Small intestine (tissue), 16 donors: ENCODE measurements at places on chromosomes 11 and 22.

- no peak for DNase-seq
Observed at GRCh38 chr11:78878631-78879030, 304.0 kb upstream of the NARS2 start.

GRCh38 chr11:85823816-85824215, 12.9 kb upstream of the SYTL2 start:
- peak; percentile 67 for DNase-seq

DNA sequence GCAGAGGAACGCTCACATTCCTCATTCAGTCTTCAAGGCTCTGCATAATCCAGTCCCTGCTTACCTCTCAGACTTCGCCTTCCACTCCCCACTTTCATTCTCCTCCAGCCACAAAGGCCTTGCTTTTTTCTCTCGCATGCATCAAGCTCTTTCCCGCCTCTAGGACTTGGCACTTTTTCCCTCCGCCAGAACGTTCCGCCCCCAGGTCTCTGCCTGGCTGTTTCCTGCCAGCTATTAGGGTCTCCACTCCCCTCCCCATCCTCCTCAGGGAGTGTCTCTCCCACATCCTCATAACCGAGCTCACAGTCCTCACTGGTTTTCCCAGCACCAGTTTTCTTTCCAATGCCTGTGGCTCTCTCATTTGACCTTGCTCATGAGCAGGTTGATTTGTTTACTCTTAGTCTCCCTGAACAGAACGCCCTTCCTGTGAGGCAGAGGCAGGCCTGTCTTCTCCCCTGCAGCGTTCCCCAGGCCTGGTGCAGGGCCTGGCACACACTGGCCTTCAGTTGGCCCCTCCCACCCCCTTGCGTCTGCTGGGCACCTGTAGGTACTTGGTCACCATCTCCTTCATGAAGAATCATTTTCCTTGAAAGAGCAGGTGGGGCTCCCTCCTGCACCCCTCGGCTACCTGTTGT, 75.2 kb downstream of the RTL6 start:
- peak; percentile 24 for DNase-seq

DNA sequence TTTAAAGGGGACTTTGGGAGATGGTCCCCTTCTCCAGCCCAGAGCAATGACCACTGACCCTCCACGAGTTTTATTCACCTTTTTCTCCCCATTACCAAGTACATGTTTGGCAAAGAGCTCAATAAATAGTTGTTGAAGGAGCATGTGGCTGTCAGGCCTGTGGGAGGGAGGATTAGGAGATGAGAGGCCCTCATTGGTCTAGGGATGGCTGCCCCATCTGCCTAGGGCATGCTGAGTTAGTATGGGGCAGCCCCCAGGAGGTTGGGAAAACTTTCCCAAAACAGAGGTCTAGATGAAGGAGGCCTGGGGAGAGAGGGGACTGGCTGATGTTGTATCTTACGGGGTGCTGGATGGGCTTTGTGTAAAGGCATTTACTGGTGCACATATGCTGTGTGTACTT, 10.6 kb downstream of the MAFF start:
- no peak for DNase-seq

DNA sequence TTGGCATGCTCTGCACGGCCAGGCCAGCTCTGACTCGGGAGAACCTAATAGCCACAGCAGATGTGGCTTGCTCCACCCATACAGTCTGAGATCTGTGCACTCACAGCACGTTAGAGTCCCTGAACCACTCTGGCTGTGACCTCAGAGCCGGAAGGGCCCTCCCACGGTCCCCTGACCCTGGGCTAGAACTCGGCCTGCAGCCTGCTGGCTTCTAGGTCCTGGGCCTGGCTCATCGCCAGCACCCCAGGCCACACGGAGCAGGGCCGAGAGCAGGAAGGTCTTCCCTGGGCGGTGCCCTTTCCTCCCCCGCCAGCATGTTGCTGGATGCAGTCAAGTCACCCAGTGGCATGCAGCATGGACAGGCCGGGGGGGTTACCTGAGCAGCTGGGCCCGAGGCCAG, 35.3 kb upstream of the TTLL12 start:
- DNase-seq = no peak

- DNase-seq = no peak
Observed at GRCh38 chr22:27982106-27982505, 63.0 kb upstream of the PITPNB start.

- DNase-seq = no peak
Observed at GRCh38 chr11:97729546-97730272, 1291.0 kb upstream of the CNTN5 start.

- DNase-seq = no peak
Observed at GRCh38 chr22:49713003-49713402, 114.7 kb downstream of the BRD1 start.

- no peak for DNase-seq
Observed at GRCh38 chr11:95070471-95070870, 3.8 kb downstream of the SRSF8 start.

DNA sequence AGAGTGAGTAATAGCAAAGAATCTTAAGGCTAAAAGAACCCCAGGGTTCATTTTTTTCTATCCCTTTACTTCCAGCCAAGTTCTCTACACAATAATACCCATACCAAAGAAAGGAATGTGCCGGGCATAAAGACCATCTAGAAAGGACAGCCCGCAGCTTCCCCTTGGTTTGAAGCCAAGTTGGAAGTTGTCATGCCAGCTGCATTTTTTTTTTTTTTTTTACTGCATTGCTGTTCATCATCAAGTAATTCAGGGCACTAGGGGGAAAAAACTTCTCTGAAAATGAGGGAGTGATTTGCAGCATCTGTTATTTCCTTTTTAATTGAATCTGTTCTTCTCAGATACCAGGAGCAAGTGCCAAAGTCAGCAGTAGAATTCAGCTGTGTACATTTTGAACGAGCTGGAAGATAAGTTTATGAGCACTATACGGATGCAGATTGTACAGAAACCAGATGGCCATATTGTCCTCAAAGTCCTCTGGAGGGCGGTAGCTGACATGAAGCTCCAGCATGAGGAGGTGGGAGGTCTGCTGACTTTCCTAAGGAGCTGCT, 56.4 kb downstream of the UBASH3B start:
- DNase-seq = peak; percentile 11

DNA sequence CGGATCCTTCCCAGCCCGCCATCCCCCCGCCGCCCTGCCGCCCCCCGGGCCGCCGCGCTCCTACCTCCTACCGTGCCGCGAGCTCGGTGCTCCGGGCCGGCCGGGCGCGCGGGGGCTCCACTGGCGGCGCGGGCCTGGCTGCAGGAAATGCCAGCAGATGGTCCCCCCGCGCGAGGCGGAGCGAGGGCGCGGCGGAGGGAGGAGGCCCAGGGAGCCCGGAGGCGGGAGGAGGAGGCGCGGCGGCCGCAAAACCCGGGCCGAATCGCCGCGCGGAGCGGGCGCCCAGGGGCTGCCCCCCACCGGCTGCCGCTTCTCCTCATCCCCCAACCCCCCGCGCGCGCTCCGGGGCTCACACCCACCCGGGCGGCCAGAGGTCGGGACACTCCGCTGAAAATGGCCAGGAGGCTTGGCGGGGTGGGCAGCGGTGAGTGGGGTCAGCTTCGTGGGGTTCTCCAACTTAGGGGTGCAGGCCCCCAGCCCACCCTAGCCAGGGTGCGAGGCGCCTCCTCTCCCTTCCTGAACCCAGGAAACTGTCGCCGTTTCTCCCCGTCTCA, at the start of gene OSBPL5:
TSS of gene OSBPL5 (minus strand) at position 159 of the 554 bp plus-strand sequence. CDS start 36,162 bp downstream, outside the sequence.
- peak; percentile 51 for DNase-seq

- no peak for DNase-seq
Observed at GRCh38 chr11:62496676-62497075, 49.9 kb downstream of the AHNAK start.

GRCh38 chr22:19974268-19974861, 32.7 kb upstream of the TXNRD2 start:
- peak; percentile 50 for DNase-seq

- DNase-seq = no peak
Observed at GRCh38 chr11:118306556-118306955, 2.0 kb downstream of the CD3E start.

DNA sequence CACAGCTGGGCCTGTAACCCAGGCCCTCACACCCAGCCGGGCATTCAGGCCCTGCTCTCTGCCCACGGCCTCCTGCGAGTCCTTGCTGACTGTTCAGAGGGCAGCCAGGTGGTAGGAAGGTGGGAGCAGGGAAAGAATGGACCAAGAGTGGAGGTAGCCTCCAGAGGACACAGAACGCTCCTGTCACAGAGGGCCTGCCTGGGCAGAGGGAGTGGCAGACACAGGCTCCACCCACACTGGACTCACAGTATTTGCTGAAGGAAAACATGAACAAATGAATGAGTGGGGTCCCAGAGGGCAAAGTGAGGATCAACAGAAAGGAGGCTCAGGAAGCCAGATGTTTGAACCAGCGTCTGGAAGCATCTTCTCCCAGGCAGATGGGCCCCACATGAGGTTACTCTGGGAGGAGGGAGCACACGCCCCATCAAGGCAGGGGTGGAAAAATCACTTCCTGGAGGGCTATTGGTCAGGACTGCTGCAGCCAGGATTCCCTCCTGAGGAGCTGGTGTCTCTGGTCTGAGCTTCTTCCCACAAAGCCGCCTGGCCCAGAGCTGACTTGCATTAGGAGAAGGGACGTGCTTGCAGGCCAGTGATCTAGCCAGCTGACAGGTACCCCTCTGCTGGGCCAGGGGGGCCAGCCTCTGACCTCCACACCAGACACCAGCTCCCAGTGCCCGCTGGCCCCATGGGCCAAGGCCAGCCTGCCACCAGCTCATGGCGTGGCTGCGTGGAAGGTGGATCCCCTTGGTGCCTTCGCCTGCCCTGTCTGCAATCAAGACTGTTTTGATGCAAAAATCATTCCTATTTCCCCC, 84.0 kb downstream of the THAP12 start:
- no peak for DNase-seq

DNA sequence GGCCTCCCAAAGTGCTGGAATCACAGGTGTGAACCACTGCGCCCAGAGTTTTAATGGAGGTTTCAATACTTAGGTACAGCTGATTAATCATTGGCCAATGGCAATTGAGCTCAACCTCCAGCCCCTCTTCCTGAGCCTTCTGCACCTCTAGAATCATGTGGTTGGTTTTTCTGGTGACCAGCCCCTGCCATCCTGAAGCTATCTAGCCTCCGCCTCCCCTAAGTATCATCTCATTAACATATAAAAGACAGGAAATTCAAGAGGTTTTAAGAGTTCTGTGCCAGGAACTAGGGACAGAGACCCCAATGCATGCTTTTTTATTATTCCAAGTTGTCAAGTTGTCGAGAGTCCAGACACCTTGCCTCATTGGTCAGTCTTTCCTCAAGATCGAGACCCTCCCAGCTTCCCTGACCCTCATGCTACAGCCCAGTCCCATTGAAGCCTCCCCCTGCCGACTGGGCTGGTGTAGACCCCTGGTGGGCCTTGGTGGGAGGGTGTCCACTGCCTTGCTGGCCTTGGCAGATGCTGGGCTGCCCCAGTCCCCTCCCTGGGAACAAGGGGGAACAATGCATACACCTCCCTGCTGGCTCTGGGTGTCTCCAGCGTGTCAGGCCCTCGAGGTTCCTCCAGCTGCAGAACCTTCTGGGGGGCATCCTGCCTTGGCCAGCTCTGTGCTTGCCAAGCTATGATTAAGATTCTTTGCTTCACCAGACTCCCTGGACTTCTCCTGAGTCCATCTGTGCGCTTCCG, 148.0 kb downstream of the CTTN start:
- no peak for DNase-seq

DNA sequence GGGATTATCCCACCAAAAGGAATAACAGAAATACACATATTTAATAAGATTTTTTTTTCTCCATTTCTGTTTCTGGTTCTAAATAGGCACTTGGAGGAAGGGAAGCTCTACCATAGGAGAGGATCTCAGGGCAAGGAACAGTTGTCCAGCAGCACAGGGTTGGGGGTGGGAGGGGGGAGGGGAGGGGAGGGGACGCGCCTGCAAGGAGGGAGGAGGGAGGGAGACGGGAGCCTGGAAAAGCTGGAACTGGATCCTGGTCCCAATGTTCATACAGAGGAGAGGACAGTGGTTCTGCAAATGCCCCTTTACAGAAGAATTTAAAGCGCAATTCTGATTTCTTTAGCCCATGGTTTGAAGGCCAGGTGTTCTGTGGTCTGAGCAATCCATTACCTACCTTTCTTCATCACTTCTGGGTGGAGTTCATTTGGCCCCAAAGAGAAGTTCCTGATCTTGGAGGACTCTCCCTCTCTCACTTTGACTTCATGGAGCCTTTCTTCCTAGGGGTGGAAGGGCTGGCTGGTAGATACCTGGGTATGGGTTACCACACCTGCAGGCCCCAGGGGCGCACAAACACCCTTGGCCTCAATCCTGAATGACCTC, 348.9 kb upstream of the NCAM1 start:
- no peak for DNase-seq

DNA sequence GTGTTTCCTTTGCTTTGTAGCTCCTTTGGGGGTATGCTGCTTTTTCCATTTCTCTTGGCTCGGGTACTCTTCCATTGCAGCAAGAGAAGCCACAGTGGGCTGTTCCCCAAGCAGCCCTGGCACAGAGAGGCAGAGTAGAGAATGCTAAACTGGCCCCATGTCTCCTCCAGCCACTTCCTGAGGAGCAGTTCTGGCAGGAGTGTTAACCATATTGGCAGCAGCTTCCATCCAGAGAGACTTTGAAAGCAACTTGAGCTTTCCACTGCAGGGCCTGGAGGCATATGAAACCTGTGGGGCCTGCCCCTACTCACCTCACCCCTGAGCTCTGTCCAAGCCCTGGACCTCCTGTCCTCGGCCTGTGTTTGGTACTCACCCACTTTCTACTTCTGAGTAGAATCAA, 61.8 kb downstream of the ALX4 start:
- DNase-seq = no peak

DNA sequence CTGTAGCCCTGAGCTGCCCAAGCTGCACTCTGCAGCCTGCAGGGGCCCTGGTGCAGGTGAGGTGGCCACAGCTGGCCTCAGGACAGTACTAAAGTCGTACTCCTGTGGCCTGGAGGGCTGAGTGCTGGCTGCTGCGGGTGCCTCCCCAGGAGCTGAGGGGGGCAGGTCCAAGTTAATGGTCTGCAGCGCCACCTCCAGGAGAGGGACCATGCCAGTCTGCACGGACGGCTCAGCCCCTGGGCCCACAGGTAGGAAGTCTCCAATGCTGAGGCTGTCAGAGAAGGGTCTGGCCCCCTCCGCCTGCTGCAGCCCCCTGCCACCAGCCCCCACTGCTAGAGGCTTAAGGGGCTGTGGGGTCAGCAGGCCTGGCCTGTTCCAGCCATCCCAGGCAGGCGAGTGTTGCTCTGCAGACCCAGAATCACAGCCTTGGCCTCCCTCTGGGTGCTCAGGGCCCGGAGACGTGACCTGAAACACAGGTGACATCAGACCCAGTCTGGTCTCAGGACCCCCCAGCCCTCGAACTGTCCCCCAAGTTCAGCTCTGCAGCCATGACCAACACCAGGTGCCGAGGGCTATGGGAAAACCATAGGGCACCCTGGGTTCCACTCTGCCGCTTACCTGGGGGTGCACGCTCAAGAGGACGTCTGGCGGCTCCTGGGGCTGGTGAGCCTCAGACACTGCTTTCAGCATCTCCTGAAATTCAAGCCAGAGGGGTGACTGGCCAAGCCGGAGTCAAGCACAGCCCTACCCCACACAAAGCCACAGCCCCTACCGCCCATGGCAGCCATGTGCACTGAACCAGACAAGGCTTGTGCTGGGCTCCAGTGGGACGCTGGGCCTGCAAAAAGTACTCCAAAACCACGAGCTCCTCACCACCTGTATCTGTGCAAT, 20.8 kb downstream of the SELENOO start:
- no peak for DNase-seq

GRCh38 chr11:67345920-67346819, 7.2 kb downstream of the POLD4 start:
- DNase-seq = peak; percentile 91

- DNase-seq = no peak
Observed at GRCh38 chr11:17073370-17074027, 4.0 kb downstream of the RPS13 start.

GRCh38 chr11:83933008-83933407, 646.8 kb upstream of the CCDC90B start:
- DNase-seq = no peak

GRCh38 chr11:57787920-57788702, 26.5 kb downstream of the CTNND1 start:
- DNase-seq = peak; percentile 84

- DNase-seq = peak; percentile 18
Observed at GRCh38 chr11:60127311-60127811, 38.9 kb downstream of the MS4A2 start.
